Stimulated activated CD8-positive, alpha-beta memory T cell treated with anti-CD3 and anti-CD28 coated beads, Interleukin-7, amount 100 ng/mL, for 24 hours (primary cell): ENCODE measurements at places on chromosomes 4 and X.

DNA sequence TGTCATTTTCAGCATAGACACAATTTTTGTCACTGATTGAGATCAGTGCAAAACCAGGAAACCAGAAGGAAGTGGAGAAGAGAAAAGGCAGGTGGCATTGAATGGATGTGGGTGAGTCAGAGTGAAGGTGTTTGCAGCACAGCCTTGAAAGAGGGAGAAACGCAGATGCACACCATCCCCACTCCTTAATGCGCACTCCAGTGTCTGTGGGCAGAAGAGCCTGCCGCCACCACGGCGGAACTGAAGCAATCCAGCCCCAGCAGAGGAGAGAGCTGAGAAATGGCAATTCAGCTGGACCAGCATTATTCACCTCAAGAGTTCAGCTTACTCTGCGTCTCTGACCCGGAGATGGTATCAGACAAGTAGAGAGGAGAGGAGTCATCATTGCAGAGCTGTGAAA, 393.1 kb upstream of the FRG1 start:
- no peak for DNase-seq

DNA sequence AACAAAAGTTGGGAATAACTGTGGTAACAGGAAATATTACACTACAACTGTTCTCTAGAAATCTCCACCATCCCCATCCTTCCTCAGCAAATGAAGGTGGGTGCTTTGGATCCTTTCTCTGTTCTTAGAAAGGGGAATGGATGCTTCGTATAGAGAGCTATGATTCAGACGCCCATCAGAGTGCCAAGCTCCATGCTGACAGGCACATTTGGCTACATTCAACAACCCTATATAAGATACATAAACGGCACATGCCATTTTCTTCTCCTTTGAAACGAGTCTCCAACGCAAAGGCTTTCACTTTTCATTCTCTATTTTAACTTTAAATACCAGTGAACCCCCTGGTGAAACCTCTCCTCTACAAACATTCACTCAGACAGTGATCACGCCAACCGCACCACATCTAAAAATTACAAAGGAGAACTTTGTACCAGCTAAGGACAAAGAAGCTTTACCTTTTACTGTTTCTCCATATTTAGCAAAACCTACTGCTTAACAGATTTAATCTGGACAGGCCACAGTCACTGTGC, 172.5 kb downstream of the TSPAN5 start:
- DNase-seq = no peak

- DNase-seq = no peak
Observed at GRCh38 chrX:141811438-141811837, 26.7 kb upstream of the MAGEC3 start.

DNA sequence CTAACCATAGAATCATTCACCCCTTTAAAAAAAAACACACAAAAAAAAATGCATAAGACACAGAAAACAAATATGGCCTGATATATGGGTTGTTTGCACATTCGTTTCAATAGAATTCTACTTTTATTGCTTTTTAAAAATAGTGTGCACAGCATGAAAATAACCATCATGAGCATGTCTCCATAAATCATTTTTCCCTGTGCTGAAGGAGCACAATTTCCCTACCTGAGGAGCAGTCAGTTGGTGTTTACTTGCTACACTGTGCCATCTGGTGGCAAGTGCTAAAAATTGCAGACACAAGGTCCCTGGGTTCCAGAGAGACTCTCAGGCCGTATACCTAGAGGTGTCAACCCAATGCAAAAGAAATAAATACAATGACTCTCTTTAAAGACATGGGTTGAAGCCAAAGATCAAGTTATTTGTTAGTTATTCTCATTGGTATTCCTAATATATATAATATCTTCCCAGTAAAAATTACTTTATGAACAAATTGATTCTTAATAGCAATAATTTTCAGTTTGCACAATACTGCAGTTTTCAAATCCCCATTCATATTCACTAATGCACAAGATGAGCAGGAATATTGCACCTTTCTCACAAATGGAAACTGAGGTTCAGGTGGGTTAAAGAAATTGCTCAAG, 551.4 kb downstream of the IQCM start:
- no peak for DNase-seq

- DNase-seq = no peak
Observed at GRCh38 chr4:141339966-141340365, 119.3 kb downstream of the ZNF330 start.

GRCh38 chr4:139901531-139902320, 236.1 kb downstream of the MGST2 start:
- no peak for DNase-seq

DNA sequence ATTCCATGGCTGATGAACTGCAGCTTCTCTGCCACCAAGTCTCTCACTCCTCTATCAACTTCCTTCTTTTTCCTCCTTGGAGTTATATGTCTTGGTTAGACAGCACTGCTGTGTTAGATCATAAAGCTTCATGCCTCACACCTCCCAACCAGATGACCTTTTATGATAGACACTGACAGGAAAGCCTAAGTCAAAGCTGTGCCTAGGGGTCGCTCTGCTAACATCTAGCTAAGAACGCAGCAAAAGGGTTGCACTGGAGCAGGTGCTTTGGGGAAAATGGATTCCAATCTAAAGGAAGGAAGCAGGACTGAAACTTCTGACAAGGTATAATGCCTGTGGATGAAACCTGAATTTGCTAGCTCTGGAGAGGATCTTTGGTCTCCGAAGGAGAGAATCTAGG, 509.7 kb downstream of the SMARCA1 start:
- DNase-seq = no peak

GRCh38 chrX:1589356-1590130, 1.9 kb upstream of the AKAP17A start:
- no peak for DNase-seq

- DNase-seq = no peak
Observed at GRCh38 chr4:123817025-123817688, 420.6 kb downstream of the SPRY1 start.

DNA sequence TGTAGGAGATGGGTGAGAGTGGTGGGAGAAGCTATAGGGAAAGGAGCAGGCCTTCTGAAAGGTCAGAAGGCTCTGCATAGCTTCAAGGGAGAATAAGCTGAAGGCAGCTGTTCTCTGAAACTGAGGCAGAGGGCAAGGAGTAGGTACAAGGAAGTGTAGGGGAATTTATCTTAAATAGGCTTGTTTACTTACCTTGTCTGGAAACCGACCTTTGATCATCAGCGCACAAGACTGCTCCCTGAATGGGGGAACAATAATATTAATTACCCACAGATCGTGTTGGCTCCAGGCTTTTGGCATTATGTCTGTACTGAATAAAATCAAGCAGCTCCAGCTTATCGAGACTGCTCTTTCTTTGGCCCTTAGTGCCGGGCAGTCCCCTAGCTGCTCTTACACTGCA, 175.5 kb upstream of the MAGEB16 start:
- no peak for DNase-seq

DNA sequence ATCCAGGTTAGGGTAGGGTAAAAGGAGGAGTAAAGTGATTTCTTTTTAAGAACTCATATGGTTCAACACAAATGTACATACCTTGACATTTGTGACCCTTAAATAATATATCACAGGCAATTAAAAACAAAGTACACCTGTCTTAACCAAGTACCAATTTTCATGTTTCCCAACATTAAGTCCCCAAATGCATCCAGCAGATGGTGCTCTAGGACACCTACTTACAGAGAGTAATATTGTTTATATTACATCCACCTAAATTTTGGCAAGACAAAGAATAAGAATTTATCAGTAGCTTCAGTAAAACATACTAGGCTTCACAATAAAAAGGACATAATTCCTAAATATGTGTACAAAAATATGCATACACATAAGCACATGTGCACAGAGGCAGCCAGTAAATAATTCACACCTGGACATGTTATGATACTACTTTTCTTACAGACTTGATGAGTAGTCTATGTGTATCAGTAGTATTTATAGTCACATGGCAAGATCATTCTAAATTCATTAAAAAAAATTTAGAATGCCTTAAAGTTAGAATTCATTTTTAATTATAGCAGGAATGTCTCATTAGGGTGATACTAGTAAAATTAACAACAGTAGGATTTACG, 219.7 kb downstream of the DCLK2 start:
- no peak for DNase-seq

GRCh38 chr4:109820563-109820962, 5.0 kb downstream of the GAR1 start:
- no peak for DNase-seq

- no peak for DNase-seq
Observed at GRCh38 chr4:99863804-99864203, 30.4 kb downstream of the LAMTOR3 start.

GRCh38 chrX:37958525-37959211, 47.7 kb upstream of the SYTL5 start:
- no peak for DNase-seq

- no peak for DNase-seq
Observed at GRCh38 chr4:36308150-36308549, 26.7 kb downstream of the DTHD1 start.
